Tibial nerve (tissue), 4 donors: ENCODE measurements at places on chromosomes 5 and 9. TPM values are rescaled to one million over a fixed set of nuclear protein-coding genes. Genes with fewer than 3 reads are reported as not detected.

GRCh38 chr9:73080110-73080694 is 71.5 kb upstream of the ANXA1 start:
- no peaks in the 10 kb centered on the region for H3K27me3 ChIP-seq
- H3K4me1 ChIP-seq: peaks cover 10% of the 10 kb centered on the region
- H3K27ac ChIP-seq: no peak overlapping the region

- H3K27me3 ChIP-seq: no peaks in the 10 kb centered on the region
- no peak for DNase-seq
- H3K4me1 ChIP-seq: peaks cover 16% of the 10 kb centered on the region
- no peak overlapping the region for H3K4me3 ChIP-seq
Measured at GRCh38 chr5:109450129-109450877, 40.5 kb upstream of the PJA2 start.

Gene PTGES
- 14.7 TPM for total RNA-seq

DNA sequence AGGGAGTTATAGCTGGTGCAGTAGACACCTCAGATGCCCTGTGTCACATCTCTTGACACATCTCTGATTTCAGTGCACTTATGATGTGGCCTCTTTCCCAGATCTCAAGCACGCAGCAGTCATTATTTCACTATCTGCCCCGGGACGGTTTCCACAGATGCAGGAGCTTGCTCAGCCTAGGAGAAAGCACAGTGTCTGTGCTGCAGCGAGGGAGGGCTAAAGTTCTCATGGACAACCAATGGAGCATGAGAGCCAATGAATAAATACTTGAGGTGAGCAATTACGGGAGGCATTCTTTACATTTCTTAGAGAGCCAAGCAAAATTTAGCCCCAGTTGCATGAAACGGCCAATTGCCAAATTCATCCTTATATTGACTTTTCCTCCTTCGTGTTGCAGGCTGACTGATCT is 7.4 kb upstream of the MOB3B start:
- H3K4me1 ChIP-seq: no peaks in the 10 kb centered on the region
- H3K27ac ChIP-seq: no peak overlapping the region
- no peaks in the 10 kb centered on the region for H3K27me3 ChIP-seq
- no peak for DNase-seq

- DNase-seq: no peak
- H3K27me3 ChIP-seq: no peaks in the 10 kb centered on the region
- H3K4me3 ChIP-seq: no peak overlapping the region
- H3K36me3 ChIP-seq: no peaks in the 10 kb centered on the region
- H3K4me1 ChIP-seq: no peaks in the 10 kb centered on the region
Measured at GRCh38 chr5:54162184-54162583, 148.2 kb downstream of the ARL15 start.

DNA sequence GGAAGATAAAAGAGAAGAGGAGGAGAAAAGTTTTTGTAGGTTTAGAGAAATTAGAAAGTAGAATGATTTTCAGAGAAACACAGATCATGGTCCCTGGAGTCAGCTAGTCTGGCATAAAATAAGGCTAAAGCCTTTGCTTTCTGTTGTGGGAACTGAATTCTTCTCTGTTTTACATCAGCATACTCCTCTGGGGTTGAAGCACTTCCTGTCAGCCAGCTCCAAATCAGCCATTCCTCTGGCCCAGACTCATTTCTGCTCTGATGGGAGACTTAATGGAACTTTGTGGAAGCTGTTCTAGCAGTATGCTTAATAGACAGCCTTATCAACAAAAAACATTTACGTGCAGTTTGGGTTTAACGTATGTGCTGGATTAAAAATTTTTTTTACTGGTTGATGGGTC is 143.2 kb downstream of the HMHB1 start:
- no peak overlapping the region for H3K4me3 ChIP-seq
- H3K36me3 ChIP-seq: no peaks in the 10 kb centered on the region
- H3K27me3 ChIP-seq: no peaks in the 10 kb centered on the region
- H3K4me1 ChIP-seq: no peaks in the 10 kb centered on the region

DNA sequence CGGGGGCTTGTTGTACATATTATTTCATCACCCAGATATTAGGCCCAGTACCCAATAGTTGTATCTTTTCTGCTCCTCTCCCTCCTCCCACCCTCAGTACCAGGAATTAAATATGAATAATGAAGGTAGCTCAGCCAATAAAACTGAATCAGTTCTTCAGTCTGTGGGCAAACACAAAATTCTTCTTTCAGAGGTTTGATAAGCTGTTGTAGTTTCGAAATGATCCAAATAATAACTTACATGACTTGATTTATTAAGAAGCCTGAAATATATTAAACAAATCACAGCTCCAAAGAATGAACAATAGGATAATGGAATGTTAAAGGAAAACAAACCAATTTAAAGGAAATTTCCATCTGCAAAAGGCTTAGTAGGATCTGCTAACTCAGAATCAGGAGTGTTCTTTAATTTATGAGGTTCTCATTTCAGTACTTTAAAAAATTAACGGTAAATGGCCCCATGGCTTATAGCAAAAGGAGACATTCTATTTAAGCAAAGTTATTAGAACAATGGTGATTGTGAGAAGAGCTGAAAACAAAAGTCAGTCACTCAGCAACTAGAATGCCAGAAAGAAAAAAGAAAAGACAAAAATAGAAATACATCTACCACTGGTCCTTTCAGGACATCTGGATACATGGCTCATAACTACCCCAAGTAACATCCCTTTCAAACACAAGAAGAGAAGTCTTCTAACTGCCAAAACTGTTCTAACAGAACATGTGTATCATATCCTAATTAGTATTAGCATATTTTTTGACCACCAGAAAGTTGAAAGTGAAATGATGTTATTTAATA is 62.4 kb downstream of the NR3C1 start:
- no peak overlapping the region for H3K4me3 ChIP-seq
- peaks cover 57% of the 10 kb centered on the region for H3K4me1 ChIP-seq
- H3K36me3 ChIP-seq: no peaks in the 10 kb centered on the region

- no peak for DNase-seq
- no peaks in the 10 kb centered on the region for H3K36me3 ChIP-seq
- no peak overlapping the region for H3K27ac ChIP-seq
- H3K4me1 ChIP-seq: no peaks in the 10 kb centered on the region
- no peaks in the 10 kb centered on the region for H3K27me3 ChIP-seq
- H3K4me3 ChIP-seq: no peak overlapping the region
Measured at GRCh38 chr5:82806513-82806912, 270.7 kb downstream of the TMEM167A start.

Gene PHF24
- total RNA-seq: 0.66 TPM

GRCh38 chr5:90932052-90932699 is 373.6 kb downstream of the ADGRV1 start:
- no peaks in the 10 kb centered on the region for H3K4me1 ChIP-seq
- no peaks in the 10 kb centered on the region for H3K36me3 ChIP-seq
- no peak overlapping the region for H3K27ac ChIP-seq
- no peaks in the 10 kb centered on the region for H3K27me3 ChIP-seq
- H3K4me3 ChIP-seq: no peak overlapping the region

Gene TTC23L
- total RNA-seq: 3.3 TPM

Gene NUDT12
- total RNA-seq: 27.1 TPM

Gene ADGRD2
- total RNA-seq: not detected

Gene HNRNPAB
- 112 TPM for total RNA-seq

Gene LHX6
- total RNA-seq: 5.0 TPM

Gene SLC6A3
- 0.20 TPM for total RNA-seq

Gene ZNF879
- 5.2 TPM for total RNA-seq

- no peaks in the 10 kb centered on the region for H3K27me3 ChIP-seq
- no peak overlapping the region for H3K4me3 ChIP-seq
- DNase-seq: no peak
- no peak overlapping the region for H3K27ac ChIP-seq
Measured at GRCh38 chr5:26662806-26663360, 375.5 kb downstream of the CDH9 start.

Gene WDR55
- total RNA-seq: 17.0 TPM

GRCh38 chr9:71119746-71120145 is 1.7 kb downstream of the TRPM3 start:
- no peak for DNase-seq
- H3K4me3 ChIP-seq: no peak overlapping the region
- peaks cover 13% of the 10 kb centered on the region for H3K4me1 ChIP-seq
- no peak overlapping the region for H3K27ac ChIP-seq
- no peaks in the 10 kb centered on the region for H3K27me3 ChIP-seq
- H3K36me3 ChIP-seq: no peaks in the 10 kb centered on the region

- no peak for DNase-seq
- H3K27me3 ChIP-seq: no peaks in the 10 kb centered on the region
- H3K4me1 ChIP-seq: no peaks in the 10 kb centered on the region
- no peak overlapping the region for H3K4me3 ChIP-seq
- no peaks in the 10 kb centered on the region for H3K36me3 ChIP-seq
Measured at GRCh38 chr9:111176511-111176910, 138.2 kb upstream of the LPAR1 start.

Gene SNX2
- 88.2 TPM for total RNA-seq

DNA sequence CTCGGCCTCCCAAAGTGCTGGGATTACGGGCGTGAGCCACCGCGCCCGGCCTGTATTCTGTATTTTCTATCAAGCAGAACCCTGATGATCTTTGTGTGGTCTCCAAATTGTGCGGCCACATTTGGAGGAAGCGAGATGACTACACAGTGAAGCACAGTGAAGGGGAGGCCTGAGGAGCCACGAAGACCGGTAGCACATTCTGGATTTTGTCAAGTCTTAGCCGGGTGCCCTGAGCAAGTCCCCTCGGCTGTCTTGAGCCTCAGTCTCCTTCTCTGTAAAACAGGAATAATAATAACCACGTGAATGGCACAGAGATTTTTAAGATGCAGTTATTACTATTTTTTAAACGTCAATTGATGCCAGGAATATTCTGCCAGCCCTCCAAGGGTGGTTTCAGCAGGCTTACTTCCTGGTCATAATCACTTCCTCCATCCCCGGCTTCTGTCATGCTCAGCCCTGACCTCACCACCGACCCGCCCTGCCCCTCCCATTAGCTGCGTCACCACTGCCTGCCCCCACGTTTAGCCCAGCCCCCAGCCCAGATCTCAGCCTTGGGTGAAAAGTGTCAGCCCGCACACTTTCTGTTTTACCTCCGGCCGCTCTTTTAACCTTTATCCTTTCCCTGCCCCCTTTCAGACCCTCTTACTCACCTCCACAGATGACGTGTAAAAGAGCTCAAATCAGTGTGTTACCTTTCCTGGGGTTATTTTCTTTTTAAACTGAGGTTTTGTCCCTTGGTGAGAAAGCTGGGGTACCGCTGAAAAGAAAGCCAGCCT is 27.0 kb upstream of the ERGIC1 start:
- H3K27ac ChIP-seq: peak overlapping the region; percentile 84
- H3K27me3 ChIP-seq: no peaks in the 10 kb centered on the region
- peak; percentile 86 for DNase-seq
- H3K4me1 ChIP-seq: peaks cover 10% of the 10 kb centered on the region

Gene TCERG1
- 52.2 TPM for total RNA-seq

DNA sequence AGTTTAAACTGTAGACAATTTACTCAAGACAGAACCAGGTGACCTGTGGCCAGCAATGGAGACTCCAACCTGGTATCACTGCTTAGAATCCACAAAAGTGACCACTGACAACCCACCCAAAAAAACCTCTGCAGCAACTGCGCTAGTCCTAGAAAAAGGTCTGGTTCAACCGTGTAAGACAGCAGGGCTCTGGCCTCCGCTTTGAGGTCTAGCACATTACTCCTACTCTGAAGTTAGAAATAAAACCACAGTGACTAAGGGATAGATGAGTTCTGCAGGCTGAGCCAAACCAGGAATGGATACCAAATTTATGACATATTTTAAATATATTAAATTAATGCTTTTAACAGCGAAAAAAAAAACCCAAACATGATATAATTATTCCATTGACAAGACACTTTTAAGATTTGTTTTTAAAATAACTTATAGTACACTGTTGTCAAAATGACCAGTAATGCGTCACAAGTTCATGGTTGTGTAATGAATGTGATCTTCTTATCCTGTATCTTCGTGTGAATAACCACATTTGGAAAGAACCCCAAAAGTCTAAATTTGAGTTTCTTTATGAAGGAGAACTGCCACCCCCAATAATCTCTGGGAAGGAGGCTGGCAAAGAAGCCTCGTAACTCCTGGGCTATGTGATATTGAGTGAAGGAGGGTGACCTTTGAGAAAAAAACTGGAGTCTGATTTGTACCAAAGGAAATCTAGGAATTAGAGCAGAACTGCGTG is 101.9 kb upstream of the SLC44A1 start:
- H3K27ac ChIP-seq: no peak overlapping the region
- no peak overlapping the region for H3K4me3 ChIP-seq
- H3K27me3 ChIP-seq: no peaks in the 10 kb centered on the region
- no peak for DNase-seq
- H3K4me1 ChIP-seq: peaks cover 6% of the 10 kb centered on the region
- no peaks in the 10 kb centered on the region for H3K36me3 ChIP-seq

DNA sequence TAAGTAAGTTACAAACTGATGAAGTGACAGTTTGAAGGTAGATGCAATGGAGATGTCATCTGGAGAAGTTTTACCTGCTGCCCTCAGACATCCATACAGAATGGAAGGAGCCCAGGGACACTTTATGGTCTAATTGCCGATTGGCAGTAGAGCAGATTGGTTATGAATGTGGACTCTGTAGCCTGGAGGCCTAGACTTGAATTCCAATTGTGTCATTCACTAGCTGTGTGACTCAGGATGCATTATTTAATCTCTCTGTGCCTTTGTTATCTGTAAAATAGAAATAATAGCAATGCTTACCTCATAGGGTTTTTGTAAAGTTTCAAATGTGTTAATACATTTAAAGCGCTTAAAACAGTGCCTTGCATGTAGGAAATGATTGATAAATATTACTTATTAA is 5.2 kb upstream of the TCERG1 start:
- H3K4me3 ChIP-seq: no peak overlapping the region
- H3K27me3 ChIP-seq: no peaks in the 10 kb centered on the region
- no peaks in the 10 kb centered on the region for H3K4me1 ChIP-seq
- no peak for DNase-seq

Gene HMMR
- 1.0 TPM for total RNA-seq

DNA sequence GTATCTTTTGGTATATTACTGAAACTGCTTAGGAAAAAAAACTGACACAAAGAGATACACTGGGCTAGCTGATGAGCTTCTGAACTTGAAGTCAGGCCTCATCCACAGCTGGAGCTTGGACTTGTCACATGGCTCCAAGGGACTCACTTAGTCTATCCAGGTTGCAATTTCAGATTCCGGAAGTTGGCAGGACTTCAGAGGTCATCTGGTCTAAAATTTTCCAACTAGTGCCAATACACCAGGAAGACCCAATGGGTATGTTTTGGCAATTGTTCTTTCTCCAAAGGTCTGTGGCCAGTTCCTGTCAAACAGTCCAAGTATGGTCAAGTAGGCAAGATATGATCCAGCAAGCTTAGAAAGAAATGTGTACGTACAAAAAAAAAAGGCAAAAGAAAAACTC is 36.7 kb downstream of the MRPS27 start:
- no peak overlapping the region for H3K4me3 ChIP-seq
- no peaks in the 10 kb centered on the region for H3K27me3 ChIP-seq
- no peak for DNase-seq
- H3K36me3 ChIP-seq: peaks cover 11% of the 10 kb centered on the region

Gene LTC4S
- 27.3 TPM for total RNA-seq
